K562 (cell line): ENCODE measurements at places on chromosomes 3 and 15. TPM values are rescaled to one million over a fixed set of nuclear protein-coding genes. Genes with fewer than 3 reads are reported as not detected.

The CILP gene
- not detected in 2 replicates for total RNA-seq

- DNase-seq: no peak
Measured at GRCh38 chr15:50939911-50940310, 31.4 kb downstream of the AP4E1 start.

The LYZL4 gene
- not detected in 2 replicates for total RNA-seq

DNA sequence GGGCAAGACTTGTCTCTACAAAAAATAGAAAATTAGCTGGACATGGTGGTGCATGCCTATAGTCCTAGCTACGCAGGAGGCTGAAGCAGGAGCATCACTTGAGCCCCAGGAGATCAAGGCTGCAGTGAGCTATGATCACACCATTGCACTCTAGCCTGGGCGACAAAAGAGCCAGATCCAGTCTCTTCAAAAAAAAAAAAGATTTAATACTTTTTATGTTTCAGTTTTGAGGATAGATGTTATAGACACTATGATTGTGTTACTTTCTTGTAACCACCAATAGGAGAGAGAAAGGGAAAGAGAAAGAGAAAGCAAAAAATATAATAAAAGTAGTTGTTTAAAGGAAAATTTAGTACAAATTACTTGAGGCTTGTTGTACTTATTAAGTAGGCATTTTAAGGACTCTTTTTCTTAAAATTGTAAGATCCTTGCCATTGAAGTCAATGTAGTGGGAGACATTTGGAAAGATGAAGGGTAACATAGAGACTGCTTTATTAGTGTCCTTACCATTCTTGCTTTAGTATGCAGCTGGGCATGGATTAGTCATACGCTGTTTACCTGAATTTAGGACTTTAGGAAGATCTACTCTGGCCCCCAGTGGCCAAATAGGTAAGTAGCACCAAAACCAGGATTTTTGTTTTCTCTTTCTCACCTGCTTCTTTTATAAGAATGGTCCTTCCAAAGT is 35.1 kb upstream of the ZDHHC23 start:
- peak; percentile 17 for DNase-seq

DNA sequence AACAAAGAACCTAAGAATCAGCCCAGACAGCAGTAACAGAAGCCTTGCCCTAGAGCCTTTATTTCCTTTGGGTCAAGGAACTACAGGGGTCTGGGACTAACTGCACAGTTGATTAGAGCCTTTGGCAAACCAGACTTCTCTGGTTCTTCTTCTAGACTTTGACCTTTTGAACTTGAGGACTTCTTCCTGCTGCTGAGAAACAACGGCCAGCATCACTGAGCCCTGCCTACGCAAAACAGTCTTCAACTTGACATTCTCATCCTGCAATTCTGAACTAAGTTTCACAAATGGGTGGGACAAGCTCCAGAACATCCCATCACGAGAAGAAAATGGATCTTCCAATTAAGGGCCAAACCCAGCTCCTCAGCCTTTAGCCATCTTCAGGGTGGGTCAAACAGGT is 31.4 kb downstream of the CMTM6 start:
- DNase-seq: no peak

DNA sequence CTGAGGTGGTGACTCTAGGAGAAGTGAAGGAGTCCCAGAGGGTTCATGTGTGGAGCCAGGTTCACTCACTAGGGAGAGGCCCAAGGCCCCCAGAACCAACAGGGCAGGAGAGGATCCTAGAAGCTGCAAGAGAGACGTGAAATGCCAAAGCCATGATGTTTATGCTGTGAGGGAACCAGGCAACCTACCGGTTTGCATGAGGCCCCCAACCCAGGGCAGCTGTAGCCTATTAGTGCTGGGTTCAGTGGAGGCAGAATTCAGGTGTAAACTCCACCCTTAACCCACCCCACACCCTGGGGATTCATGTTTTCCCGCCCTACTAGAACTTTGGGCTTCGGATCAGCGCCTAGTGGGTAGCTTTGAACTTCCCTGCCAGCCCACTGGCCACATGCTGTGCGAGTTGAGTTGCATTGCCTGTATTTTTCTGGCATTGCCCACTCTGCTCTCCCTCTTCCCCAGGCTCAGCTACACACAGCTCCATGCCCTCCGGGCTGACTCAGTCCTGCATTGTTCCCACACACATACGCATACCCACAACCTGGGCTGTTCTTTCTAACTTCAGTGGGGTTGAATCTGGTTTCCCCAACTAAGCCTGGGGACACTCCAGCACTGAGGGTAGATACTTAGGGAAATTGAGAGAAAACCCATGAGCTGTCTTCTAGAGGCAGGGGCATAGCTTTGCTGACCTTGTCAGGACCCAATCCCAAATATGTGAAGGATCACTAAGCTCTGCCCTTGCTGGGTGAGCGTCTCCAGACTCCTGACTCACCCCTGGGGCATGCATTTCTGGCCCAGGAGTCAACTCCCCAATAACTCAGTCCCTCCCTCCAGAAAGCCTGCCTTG is 2.0 kb upstream of the ZBTB47 start:
- no peak for DNase-seq
